ENCODE measurements at places on chromosomes 6 and 20. TPM values are rescaled to one million over a fixed set of nuclear protein-coding genes. Genes with fewer than 3 reads are reported as not detected.

- no peak for DNase-seq
- H3K36me3 ChIP-seq, result no peaks in the 10 kb centered on the region
Observed at GRCh38 chr6:14501914-14502313, 384.3 kb downstream of the CD83 start.

- H3K27me3 ChIP-seq, result no peaks in the 10 kb centered on the region
- no peak overlapping the region for H3K4me3 ChIP-seq
- H3K36me3 ChIP-seq, result peaks cover 5% of the 10 kb centered on the region
- H3K4me1 ChIP-seq, result no peaks in the 10 kb centered on the region
- DNase-seq, result no peak
- H3K27ac ChIP-seq, result no peak overlapping the region
Observed at GRCh38 chr20:61026173-61026572, 225.9 kb upstream of the CDH4 start.

- peaks cover 37% of the 10 kb centered on the region for H3K4me1 ChIP-seq
- H3K36me3 ChIP-seq, result 0 out of 2 replicates have a peak, but pooled peaks cover 4% of the 10 kb centered on the region
- H3K4me3 ChIP-seq, result peak within 1 kb of the TSS; percentile 60
- peak; percentile 78 for DNase-seq
Observed at GRCh38 chr20:6122873-6123648, at the start of gene FERMT1. FERMT1 (minus strand) TSS chr20:6123030; CDS start chr20:6119554, 3,476 bp downstream.

GRCh38 chr6:155872961-155873360, 417.3 kb upstream of the NOX3 start:
- H3K36me3 ChIP-seq, result no peaks in the 10 kb centered on the region
- no peak for DNase-seq
- no peaks in the 10 kb centered on the region for H3K4me1 ChIP-seq
- no peak overlapping the region for H3K4me3 ChIP-seq
- no peaks in the 10 kb centered on the region for H3K27me3 ChIP-seq

DNA sequence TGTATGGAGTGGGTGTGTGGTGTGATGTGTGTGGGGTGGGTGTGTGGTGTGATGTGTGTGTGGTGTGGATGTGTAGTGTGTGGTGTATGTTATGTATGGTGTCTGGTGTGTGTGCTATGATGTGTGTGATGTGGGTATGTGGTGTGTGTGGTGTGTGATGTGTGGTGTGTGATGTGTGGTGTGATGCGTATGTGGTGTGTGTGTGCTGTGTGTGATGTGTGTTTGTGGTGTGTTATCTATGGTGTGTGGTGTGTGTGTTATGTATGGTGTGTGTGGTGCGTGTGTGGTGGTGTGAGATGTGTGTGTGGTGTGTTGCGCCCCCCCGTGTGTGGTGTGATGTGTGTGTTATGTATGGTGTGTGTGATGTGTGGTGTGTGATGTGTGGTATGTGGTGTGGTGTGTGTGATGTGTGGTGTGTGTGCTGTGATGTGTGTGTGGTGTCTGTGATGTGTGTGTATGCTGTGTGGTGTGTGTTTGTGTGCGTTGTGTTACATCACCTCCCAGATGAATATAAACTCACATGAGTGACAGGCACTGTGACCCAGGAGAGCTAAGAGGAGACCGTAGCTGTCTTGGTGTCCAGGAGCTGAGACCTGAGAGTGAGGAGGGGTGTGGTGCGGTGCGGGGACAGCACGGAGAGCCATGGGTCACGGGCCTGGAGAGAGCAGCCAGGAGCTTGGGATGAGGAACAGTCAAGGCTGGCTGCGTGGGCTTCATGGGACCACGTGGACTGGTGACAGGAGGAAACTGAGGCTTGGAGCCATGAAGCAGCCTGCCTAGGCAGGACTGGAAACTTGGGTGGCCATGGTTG, 8.8 kb downstream of the DLGAP4 start:
- H3K27me3 ChIP-seq, result no peaks in the 10 kb centered on the region
- no peaks in the 10 kb centered on the region for H3K4me1 ChIP-seq
- no peak for DNase-seq
- no peak overlapping the region for H3K4me3 ChIP-seq

The AKIRIN2 gene
- total RNA-seq, result 62.1 TPM

The HRH3 gene
- total RNA-seq, result 5.2 TPM

The ZNF322 gene
- total RNA-seq, result 43.3 TPM

Data from GM23338 (cell line).